ENCODE measurements at places on chromosomes 12 and 14.

- DNase-seq, result no peak
- no peaks in the 10 kb centered on the region for H3K4me1 ChIP-seq
- no peak overlapping the region for H3K27ac ChIP-seq
- no peaks in the 10 kb centered on the region for H3K27me3 ChIP-seq
- H3K4me3 ChIP-seq, result no peak overlapping the region
Measured at GRCh38 chr12:43309959-43310358, 242.0 kb downstream of the ADAMTS20 start.

- H3K36me3 ChIP-seq, result no peaks in the 10 kb centered on the region
- H3K4me3 ChIP-seq, result no peak overlapping the region
- H3K27ac ChIP-seq, result no peak overlapping the region
Measured at GRCh38 chr12:70165450-70165849, 77.8 kb upstream of the CNOT2 start.

- no peaks in the 10 kb centered on the region for H3K27me3 ChIP-seq
- H3K36me3 ChIP-seq, result peaks cover 30% of the 10 kb centered on the region
- H3K4me1 ChIP-seq, result peaks cover 56% of the 10 kb centered on the region
- H3K27ac ChIP-seq, result no peak overlapping the region
Measured at GRCh38 chr12:105221583-105222283, 14.2 kb downstream of the APPL2 start.

DNA sequence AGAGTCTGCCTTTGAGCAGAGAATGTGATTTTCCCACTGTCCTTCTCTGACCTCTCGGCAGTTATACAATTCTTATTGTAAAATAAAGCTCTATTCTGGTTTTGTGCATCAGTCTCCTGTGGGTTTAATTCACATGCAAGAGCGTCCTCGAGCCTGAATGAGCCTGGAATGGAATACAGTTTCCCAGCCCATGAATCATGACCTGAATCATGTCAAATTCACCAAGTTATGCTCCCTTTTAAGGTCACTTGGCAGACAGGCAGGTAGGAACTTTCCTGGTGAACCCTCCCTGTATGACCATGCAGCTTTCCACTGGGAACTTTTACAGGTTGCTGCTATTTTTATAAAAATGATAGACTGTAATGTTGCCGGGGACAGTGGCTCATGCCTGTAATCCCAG lies 41.7 kb downstream of the BICD1 start:
- peaks cover 8% of the 10 kb centered on the region for H3K4me1 ChIP-seq
- no peak overlapping the region for H3K27ac ChIP-seq
- DNase-seq, result no peak
- H3K36me3 ChIP-seq, result no peaks in the 10 kb centered on the region

DNA sequence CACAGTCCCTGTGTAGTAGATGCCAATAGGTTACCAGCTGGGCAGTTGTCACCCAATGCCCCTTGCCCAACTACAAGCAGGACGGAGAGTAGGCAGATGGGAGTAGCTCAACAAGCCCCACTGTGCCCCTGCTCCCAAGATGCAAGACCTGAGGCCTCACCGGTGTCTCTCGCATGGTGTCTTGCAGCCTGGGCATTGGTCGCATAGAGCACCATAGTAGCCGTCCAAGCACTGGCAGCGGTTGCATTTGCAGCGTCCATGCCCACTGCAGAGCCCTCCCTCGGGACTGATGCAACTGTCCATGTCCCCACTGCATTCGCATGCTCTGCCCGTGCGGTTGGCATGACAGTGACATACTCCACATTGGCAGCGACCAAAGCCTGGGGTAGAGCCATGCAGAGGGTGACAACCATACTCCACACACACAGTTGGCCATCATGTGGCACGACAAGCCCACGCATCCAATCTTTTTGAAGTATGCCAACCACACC lies 11.9 kb upstream of the CSAD start:
- H3K4me3 ChIP-seq, result no peak overlapping the region
- H3K4me1 ChIP-seq, result peaks cover 5% of the 10 kb centered on the region
- H3K27ac ChIP-seq, result no peak overlapping the region
- no peak for DNase-seq

- no peaks in the 10 kb centered on the region for H3K27me3 ChIP-seq
- no peak for DNase-seq
- no peaks in the 10 kb centered on the region for H3K36me3 ChIP-seq
- peaks cover 62% of the 10 kb centered on the region for H3K4me1 ChIP-seq
Measured at GRCh38 chr12:119372540-119372939, 38.0 kb downstream of the CCDC60 start.

DNA sequence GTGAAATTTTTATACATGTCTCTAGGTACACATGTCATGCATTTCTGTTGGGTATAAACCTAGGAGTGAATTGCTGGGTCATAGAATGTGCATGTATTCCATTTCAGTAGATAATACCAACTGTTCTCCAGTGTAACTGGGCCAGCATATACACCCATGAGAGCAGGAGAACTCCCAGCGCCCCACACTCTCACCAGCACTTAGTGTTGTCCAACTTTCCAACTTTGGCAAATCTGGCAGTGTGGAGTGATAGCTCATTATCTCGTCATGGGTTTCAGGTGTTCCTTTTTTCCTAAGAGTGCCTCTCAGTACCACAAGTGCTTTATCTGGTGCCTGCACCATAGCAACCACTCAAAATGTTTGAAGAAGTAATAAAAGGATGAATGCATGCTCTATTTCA lies 40.1 kb downstream of the NGB start:
- no peaks in the 10 kb centered on the region for H3K27me3 ChIP-seq
- H3K36me3 ChIP-seq, result no peaks in the 10 kb centered on the region
- no peaks in the 10 kb centered on the region for H3K4me1 ChIP-seq
- no peak overlapping the region for H3K27ac ChIP-seq
- H3K4me3 ChIP-seq, result no peak overlapping the region

- H3K4me3 ChIP-seq, result no peak overlapping the region
- H3K27ac ChIP-seq, result no peak overlapping the region
- DNase-seq, result no peak
- H3K27me3 ChIP-seq, result peaks cover 7% of the 10 kb centered on the region
- no peaks in the 10 kb centered on the region for H3K36me3 ChIP-seq
- peaks cover 24% of the 10 kb centered on the region for H3K4me1 ChIP-seq
Measured at GRCh38 chr14:105165134-105165704, 3.4 kb downstream of the JAG2 start.

DNA sequence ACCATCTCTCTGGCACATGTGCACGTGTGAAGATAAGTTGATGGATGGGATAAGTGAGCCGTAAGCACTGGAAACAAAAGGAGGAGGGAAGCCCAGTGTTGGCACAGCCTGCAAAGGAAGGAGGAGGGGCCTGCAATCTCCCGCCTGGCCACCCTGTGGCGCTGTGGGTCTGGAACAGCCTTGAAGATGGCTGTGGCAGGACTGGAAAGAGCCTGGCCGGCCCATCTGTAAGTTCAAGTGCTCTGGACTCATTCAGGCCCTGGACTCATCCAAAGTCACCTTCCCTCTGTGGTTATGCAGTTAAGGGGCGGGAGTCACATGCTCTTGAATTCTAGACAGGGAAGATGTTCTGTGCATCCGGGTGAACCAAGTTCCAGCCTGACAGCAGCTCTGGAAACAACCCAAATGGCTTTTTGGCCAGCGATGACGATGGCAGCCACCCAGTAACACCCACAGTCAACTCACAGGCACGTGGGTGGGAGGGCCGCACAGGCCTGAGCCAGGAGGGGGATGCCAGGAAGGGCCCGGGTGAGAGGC lies 50.4 kb downstream of the CHGA start:
- peaks cover 40% of the 10 kb centered on the region for H3K4me1 ChIP-seq
- peak; percentile 94 for DNase-seq
- peaks cover 5% of the 10 kb centered on the region for H3K36me3 ChIP-seq
- H3K27ac ChIP-seq, result peak overlapping the region; percentile 79
- no peaks in the 10 kb centered on the region for H3K27me3 ChIP-seq
- no peak overlapping the region for H3K4me3 ChIP-seq

DNA sequence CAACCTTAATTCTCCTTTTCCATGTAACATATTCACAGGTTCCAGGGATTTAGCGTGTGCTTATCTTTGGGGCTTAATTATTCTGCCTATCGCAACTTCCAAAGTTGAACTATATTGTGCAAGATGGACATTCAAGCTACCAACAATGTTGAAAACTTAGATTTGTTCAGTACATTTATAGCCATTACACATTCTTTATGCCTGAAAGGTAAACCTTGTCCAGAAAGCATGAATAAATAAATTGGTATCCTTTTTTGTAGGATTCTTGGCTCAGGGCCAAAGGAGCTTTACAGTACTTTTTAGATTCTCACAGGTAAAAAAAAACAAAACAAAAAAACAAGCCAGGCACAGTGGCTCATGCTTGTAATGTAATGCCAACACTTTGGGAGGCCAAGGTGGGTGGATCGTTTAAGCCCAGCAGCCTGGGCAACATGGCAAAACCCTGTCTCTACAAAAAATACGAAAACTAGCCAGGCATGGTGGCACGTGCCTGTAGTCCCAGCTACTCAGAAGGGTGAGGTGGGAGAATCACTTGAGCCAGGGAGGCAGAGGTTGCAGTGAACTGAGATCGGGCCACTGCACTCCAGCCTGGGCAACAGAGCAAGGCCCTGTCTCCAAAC lies 3.3 kb downstream of the C12orf56 start:
- H3K4me1 ChIP-seq, result peaks cover 10% of the 10 kb centered on the region
- H3K27ac ChIP-seq, result no peak overlapping the region
- no peak overlapping the region for H3K4me3 ChIP-seq
- peaks cover 12% of the 10 kb centered on the region for H3K27me3 ChIP-seq
- DNase-seq, result no peak
- H3K36me3 ChIP-seq, result no peaks in the 10 kb centered on the region
